ENCODE measurements at places on chromosomes 1 and 21.

- no peak for DNase-seq
These were observed 37.8 kb upstream of the CCSAP start for GRCh38 chr1:229380536-229381160.

- DNase-seq = no peak
These were observed 88.5 kb downstream of the UCK2 start for GRCh38 chr1:165915932-165916348.

DNA sequence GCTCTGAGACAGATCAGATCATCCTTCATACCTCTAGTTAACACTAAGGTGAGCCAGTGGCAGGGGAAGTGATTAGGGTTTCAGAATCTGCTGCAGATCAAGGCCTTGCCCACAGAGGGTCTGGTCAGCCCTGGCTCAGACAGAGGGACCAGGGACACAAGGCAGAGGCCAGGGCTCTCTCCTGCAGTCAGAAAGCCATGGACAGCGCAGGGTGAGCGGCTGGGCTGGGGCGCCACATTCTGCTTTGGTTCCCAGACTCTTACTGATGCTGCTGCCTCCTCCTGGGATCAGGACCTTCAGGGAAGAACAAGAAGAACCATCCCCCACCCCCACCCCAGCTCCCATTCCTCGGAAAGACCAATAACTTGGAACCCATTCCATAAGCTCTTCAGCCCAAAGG lies 43.1 kb downstream of the GPR161 start:
- DNase-seq = no peak

- no peak for DNase-seq
These were observed 82.4 kb downstream of the SMYD2 start for GRCh38 chr1:214363386-214363785.

DNA sequence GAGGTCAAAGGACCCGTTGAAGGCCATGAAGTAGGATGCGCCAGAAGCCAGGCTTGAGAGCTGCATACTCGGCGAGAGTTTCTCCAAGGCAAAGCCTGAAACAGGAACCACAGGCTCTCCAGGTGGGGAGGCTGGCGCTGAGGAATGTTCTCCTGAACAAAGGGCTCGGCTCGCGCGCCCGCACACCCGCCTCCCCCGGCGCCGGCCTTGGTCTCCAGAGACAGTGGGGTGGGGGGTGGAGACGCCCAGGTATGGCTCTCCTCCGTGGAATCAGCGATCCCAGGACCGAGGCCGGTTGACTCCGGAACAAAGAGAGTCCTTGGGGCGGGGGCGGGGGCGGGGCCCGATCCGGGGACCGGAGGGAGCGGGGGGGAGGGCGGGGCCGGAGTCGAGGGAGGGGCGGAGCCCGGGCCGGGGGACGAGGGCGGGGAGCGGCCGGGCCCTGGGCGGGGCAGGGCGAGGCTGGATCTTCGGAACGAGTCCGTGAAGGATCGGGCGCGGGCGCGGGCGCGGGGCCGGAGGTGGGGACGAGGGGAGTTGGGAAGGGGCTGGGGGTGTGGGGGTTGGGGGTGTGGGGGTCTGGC lies 85.0 kb downstream of the NKAIN1 start:
- DNase-seq = peak; percentile 76

DNA sequence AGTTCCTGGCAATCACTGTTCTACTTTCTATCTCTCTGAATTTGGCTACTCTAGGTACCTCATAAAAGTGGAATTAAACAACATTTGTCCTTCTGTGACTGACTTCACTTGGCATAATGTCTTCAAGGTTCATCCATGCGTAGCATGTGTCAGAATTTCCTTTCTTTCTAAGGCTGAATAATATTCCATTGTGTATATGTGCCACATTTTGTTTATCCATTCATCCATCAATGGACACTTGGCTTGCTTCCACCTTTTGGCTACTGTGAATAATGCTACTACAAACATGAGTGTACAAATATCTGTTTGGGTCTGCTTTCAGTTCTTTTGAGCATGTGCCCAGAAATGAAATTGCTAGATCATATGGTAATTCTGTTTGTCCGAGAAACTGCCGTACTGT lies 14.7 kb downstream of the CACHD1 start:
- no peak for DNase-seq

GRCh38 chr1:240100371-240100934 lies 8.8 kb downstream of the FMN2 start:
- DNase-seq = no peak

- no peak for DNase-seq
These were observed 171.9 kb upstream of the RAB4A start for GRCh38 chr1:229098903-229099578.

- DNase-seq = no peak
These were observed 21.3 kb downstream of the FAM78B start for GRCh38 chr1:166145499-166145898.

DNA sequence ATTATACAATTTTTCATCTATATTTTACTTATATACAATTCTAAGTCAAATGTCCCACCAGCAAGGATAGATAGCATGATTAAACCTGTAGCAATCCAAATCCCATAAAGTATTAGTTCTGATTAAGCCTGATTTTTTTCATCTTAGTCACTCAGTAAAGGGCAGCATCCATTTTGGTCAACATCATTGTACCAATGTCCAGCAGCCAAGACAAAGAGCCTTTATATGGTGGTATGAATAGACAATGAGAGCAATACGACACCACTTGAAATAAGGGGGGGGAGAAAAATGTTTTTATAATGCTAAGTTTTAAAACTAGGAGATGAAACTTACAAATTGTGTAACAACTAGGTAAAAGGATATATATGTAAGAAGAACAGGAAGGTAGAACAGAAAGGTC lies 7.4 kb downstream of the ZNF644 start:
- DNase-seq = no peak

GRCh38 chr1:156238248-156238647 lies 3.7 kb upstream of the BGLAP start:
- no peak for DNase-seq

DNA sequence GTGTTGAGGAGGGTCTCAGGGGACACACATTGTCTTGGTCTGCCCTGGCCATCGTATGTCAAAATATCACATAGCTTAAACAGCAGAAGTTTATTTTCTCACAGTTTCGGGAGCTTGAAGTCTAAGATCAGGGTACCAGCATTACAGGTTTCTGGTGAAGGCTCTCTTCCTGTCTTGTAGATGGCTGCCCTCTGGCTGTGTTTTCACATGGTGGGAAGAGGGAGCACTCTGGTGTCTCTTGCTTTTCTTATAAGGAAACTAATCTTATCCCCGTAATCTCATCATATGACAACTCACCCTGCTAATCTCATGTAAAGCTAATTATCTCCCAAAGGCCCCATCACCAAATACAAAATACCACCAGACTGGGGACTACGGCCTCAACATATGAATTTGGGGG lies 246.9 kb upstream of the ST6GALNAC5 start:
- DNase-seq = no peak

DNA sequence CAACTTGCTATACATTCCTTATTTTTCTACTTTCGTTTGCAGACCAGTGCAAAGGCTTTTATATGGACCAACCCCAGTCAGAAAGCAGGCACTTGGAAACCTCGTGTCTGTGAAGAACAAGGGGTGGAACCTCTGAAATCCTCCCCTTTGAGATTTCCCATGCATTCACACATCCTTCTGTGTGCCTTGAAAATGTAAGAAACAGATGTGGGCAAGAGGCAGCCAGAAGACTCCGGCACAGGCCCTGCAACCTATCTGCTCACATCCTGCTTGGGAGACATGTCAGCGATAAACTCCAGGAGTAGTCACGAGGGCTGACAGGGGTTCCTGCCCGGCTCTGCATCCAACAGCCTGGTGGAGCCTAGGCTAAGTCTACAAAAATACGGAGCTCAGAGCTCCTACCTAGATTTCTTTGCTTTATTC lies 42.5 kb downstream of the ETS2 start:
- no peak for DNase-seq

- no peak for DNase-seq
These were observed 456 bp downstream of the PTPN14 start for GRCh38 chr1:214550857-214551435.

GRCh38 chr1:240312872-240313271 lies 221.2 kb downstream of the FMN2 start:
- DNase-seq = no peak

DNA sequence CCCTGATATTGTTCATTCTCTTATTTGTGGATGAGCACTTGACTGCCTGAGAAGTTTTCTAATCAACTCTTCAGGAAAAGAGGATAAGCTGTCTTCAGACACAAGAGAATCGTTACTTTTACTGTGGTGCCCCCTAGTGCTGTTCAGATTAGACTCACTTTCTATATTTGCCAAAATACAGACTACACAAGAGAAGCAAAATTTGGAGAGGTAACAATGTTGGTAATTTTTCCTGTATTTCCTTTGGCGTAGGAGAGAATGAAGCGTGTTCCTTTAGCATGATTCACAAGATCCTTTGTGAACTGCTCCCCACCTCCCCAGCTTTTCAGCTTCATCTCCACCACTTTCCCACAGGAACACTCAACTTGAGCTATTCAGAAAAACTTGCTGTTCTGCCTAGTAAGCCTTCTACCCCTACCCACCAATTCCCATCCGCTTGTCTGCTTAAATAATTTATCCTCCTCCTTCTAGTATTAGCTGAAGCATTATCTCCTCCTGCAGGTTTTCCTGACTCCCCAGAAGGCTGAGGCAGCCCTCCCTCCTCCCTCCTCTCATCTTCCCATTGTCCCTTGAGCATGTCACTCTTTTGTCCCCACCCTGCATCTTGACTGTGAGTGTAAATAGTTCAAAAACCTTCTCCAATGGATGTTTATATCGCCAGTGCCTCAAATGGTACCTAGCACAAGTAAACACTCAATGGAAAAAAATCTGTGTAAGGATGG lies 4.5 kb downstream of the TNFSF4 start:
- peak; percentile 41 for DNase-seq

- DNase-seq = no peak
These were observed 416.9 kb upstream of the USP24 start for GRCh38 chr1:55632058-55632457.

GRCh38 chr1:240212556-240212955 lies 120.9 kb downstream of the FMN2 start:
- no peak for DNase-seq

- no peak for DNase-seq
These were observed 18.1 kb downstream of the USP48 start for GRCh38 chr1:21764615-21765423.

GRCh38 chr1:5611851-5612250 lies 380.4 kb downstream of the NPHP4 start:
- DNase-seq = no peak

- DNase-seq = no peak
These were observed at the start of gene C1orf226 for GRCh38 chr1:162381383-162381782. C1orf226 (plus strand) TSS chr1:162381728; CDS start chr1:162381902, 174 bp downstream.

DNA sequence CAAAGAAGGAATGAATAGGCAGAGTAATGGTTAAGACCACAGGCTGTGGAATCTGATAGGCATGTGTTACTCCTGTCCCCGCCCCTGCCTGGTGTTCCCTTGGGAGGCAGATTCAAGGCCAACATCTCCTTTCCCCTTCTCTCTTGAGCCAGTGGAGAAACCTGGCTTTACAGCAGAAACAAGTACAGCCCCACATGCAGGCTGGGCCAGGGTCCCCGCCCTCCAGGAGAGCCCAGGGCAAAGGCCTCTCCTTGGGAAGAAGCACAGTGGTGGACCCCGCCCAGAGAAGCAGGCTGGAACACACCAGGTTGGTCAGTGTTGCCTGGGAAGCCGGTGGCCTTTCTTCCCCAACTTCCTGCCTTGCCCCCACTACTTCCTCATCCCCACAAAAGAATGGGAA lies 6.8 kb downstream of the C1orf167 start:
- no peak for DNase-seq

DNA sequence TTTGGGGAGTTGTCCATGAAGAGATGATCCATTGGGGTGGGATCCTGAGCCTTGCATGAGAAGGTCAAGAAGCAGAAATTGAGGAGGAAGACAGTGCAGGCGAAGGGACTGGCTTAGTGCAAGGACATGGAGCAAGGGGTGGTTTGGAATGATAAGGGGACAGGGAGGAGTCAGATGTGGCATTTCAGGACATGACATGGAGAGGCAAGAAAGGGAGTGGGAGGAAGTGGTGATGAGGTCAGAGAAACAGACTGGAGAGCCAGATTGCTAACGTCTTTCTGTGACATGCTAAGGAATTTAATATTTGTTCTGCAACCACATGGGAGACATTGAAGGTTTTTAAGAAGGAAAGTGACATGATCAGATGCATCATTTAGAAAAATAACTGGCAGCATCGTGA lies 346.8 kb upstream of the FMN2 start:
- DNase-seq = no peak

DNA sequence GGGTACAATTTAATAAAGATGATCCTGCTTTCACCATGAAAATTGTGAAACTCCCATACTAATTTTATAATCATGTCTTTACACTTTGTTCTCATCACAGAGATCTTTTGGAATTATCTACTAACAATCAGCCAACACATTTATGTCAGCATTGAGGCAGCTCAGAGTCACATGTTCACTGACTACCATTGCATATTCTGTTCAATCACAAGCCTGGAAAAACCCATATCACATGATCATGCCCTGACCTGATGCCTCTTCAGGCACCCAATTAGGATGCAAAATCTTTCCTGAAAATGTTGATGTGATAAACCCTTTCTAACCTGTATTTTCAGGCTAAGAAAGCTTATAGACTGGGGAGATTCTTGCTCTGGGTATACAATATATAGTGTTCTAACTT lies 21.6 kb upstream of the RASAL2 start:
- no peak for DNase-seq

DNA sequence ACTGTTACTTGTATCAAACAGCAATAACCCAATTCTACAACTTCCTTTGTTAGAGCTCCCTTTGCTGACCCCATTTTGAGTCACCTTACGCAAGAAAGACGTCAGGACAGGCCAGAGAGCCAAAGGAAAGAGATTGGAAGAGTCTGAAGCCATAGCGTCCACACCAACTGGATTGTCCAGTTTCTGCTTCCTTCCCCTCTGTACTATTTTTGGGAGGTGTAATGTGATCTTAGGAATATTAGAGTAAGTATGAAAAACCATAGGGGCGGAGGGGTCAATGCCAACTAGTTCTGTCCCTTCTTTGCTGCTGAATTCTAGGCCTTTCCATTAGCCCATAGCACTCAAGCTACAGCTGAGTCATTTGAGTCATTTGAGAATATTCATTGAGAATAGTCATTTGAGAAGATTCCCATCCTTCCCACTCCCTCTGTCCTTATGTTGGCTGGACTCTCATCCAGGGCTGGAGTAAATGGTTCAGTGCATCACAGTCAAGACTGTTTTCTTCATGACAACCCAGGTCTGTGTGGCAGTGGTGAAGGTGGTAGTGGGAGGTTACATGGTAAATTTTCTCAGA lies 14.8 kb upstream of the NFIA start:
- DNase-seq = no peak

DNA sequence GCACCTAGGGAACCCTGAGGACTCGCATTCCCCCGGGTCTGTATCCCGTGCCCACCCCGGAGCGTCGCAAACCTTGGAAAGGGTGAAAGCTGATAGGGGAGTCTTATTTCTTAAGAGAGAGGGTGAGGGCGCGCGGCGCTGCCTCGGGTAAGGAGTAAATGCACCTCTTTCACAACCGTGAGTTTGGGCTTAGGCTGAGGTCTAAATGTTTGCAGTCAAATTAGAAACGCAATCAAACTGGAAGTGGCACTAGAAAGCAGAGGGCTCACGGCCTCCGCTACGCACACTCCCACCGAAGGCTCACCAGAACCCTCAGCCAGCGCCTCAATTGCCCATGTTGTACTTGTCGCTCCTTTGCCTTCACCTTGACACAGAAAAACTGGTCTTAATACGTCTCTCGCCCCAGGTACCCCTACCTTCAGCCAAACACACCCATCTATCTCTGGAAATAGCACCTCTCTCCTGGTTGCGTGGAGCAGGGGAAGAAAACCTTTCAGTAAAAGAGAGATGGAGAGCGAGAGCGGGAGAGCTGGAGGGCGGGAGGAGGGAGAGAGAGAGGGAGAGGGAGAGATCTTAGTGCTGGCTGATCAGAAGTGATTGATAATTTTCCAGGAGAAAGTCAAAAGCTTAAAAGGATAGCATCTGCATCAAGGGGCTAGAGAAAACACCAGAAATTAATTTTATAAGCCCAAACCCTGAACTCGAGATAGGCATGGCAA lies 1.7 kb upstream of the HLX start:
- DNase-seq = no peak

All from SHP77 (cell line).